ENCODE measurements at places on chromosomes 1 and 21. TPM values are rescaled to one million over a fixed set of nuclear protein-coding genes. Genes with fewer than 3 reads are reported as not detected.

The HTR6 gene
- polyA plus RNA-seq = not detected

The CD2 gene
- 440 TPM for polyA plus RNA-seq

DNA sequence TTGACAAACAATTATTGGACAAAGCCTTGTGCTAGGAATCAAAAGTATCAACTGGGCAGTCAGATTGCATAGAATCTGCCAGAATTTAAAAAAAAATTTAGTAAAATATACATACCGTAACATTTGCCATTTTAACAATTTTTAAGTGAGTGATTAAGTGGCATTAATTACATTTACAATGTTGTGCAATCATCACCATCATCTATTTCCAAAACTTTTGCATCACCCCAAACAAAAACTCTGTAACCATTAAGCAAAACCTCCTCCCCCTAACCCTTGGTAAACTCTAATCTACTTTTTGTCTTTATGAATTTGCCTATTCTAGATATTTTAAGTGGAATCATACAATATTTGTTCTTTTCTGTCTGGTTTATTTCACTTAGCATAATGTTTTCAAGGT, 182.8 kb downstream of the LMO4 start:
- no peak for DNase-seq

DNA sequence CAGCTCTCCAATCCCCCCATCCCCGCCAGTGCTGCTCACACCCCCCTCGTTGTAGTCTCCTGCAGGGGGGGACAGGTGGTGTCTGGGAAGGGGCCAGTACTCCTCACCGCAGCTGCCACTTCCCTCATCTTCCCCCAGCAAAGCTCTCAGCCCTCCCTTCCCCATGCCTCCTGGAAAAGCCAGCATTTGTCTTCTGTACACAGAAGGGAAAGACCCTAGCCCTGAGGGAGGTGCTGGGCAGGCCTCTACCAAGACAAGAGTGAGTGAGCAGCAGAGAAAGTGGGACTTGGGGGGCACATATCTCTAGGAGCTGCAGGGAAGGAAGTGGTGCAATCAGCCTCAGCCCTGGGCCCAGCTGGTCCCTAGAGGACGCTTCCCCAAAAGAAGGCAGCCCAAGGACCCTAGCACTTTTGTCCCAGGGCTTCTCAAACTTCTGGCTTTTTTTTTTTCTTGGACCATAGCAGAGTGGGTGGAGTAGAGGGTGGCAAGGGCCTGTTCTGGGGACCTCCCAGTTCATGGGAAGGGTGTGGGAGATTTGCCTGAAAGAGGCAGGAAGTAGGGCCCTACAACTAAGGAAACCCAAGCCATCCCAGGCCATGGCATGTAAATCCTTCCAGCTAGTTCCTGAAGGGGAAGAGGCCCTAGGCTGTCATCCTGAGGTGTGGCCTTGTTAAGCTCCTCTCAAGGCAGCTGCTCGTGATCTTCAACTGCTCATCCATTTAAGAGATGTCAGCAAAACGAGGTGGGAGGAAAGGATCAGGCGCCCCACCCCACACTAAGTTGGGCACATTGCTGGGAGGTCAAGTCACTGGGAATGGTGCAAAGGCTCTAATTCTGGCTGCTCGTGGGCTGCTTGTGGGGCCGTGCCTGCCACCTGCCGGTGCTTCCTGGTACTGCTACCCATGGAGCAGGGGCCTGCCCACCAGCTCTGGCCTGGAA, 12.6 kb downstream of the ZC3H12A start:
- DNase-seq = peak; percentile 73

DNA sequence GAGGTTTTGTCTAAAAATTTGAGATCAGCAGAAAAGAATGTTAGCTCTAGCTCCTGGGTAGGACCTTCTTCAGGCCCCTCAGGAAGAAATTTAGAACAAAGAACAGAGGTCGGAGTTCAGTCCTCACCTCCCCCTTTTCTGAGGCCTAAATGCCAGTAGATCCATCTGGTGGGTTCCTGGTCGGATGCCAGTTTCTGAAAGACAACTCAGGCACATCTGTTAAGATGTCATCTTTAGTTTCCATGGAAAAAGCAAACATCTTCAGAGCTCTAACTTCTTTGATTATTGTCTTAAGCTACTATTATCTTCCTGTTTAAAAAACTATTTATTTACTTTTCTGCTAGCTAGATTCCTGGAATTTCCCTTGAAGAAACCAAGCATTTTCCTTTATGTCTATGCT, 37.1 kb upstream of the USP25 start:
- DNase-seq = no peak

DNA sequence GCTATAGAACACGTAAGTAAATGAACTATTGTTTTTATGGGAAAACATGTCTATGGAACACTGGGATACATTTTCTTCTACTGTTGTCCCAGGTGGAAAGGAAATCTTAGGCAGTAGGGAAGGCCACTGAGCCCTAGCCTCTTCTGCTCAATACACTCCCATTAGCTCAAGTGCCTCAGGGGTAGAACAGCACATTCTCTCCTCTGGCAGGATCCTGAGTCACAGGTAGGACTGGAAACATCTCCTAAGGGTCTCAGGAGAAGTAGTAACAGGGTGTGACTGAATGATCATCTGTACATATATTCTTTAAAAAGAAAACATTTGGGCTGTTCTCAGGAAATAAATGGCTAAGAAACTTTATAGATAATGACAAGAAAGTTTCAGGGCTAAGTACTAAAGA, 175.6 kb upstream of the ESRRG start:
- DNase-seq = no peak

DNA sequence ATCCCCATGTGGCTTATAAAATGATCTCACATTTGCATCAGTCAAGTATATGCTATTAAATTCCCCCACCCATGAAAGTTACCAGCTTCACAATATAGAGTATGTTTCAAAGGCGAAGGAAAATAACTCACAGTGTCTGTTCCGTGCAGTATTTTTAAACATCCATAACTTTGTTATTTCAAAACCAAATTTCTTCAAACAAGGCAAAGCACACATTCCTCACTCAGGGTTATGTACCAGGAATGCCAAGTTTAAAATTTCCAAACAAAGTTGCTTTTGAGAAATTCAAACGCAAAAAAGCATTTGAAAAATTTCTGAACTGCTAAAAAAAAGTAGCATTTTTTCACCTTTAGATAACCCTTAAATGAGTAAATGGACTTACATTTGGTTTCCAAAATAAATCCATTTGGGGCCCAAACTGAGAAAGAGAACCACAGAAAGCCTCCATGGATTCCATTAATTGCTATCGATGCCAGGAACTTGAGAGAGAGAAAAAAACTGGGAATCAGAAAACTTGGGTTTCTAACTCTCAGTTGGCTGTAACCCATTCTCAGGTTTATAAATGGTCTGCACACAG, 149.5 kb downstream of the SLC30A10 start:
- no peak for DNase-seq
